Coronary artery (tissue), 2 donors: ENCODE measurements at places on chromosomes 16 and 17.

DNA sequence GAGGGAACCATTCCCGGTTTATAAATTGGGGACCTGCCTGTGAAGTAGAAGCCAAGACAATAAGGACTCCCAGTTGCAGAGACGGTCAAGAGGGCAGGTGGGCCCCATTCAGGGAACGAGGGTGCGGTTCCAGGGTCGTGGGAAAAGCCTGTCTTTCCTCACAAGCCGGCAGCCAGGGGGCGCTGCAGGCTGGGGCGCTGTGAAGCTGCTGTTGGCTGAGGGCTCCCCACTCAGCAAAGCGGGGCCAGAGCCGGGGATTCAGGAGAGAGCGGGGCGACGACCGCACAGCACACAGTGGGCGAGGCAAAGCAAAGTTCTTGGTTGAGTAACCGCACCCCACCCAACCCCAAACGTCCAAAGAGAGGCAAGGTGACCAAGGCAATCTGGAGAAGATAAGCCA, 24.9 kb downstream of the CDRT15 start:
- no peak for DNase-seq

DNA sequence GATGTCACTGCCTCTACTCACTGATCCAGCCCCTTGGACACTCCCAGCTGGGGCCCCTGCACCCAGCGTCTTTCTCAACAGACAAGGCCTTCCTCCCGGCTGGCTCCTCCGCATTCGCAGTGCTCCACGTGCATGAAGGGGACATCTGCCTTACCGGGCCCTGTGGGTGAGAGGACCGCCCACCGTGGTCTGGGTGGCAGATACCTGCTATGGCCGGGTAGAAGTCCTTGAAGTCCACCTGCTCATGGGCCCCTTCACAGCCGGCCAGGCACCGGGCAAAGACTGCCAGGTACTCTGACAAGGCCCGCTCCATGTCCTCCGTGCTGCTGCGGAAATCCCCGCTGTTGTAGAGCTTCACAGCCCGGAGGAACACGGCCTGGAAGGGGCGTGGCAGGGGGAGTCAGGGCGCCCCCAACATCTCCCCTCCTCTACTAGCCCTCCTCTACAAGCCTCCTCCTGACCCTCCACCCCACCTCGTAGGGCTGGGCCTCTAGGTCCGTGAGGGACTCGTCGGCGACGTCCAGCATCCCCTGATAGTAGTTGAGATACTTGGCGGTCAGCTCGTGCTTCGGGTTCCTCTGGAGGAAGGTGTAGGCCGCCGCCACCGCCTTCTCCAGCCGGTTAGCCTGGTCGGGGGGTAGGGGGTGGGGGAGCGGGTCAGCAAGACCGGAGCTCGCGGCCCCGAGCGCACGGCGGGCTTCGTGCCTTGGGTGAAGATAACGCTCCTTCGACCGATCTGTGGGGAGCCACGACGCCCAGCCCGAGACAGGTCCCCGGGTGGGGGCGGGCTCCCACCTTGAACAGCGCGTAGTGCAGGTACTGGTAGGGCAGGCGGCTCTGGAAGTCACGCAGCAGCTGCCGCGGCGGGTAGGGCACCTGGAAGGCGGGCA, 845 bp downstream of the P3H4 start:
- no peak for DNase-seq

DNA sequence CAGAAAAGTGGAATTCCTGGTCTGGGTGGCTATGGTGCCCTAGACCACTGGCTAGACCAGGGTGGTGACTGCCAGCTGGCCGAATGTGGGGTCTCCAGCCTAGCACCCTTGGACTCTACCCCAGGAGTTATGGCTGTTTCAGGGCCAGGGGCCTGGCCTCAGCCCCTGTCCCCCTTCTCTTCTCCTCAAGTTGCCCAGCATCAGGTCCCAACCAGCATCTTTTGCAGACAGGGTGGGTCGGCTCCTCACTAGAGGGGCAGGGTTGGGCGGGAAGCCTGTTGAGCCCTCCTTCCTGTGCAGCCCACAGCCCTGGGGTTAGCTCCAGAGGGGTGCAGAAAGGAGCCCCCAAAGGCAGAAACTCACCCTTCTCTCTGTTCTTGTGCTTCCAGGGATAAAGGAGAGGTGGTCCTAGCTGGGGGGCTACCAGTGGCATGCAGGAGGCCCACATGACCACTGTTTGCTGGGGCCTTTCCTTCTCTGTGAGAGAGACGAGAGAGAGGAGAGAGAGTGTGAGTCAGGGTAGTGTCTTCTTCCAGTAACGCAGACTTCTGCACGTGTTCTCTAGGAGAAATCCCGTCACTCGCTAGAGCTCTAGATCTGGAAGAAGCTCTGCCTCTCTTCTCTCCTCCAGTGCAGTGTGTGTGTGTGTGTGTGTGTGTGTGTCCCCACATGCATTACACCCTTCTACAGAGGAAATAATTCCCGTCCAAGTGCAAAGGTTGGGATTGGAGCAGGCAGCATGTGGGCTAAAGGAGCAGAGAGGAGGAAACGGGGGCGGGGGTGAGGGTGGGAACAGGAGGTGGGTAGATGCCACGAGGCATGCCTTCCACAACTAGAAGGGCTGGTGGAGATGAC, 209.4 kb downstream of the SEC14L1 start:
- peak; percentile 57 for DNase-seq

GRCh38 chr17:20010099-20010863, 1.1 kb downstream of the SPECC1 start:
- DNase-seq = no peak

DNA sequence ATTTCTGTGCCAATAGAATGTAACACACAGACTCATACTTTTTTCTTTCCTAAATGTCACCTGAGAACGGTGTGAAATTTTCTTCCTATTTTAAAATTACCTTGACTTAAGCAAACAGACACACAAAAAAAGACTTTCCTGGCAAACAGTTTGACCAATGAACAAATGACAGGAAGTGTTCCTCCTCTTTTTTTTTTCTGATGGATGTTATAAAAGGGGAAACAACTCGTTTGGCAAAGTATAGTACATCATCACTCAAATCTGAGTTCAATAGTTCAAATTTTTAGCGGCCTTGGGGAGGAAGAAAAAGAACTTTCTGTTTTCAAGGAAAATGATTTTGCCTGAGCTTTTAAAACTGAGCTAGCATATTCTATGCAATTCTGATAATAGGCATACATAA, 19.8 kb downstream of the HS3ST3A1 start:
- DNase-seq = no peak

DNA sequence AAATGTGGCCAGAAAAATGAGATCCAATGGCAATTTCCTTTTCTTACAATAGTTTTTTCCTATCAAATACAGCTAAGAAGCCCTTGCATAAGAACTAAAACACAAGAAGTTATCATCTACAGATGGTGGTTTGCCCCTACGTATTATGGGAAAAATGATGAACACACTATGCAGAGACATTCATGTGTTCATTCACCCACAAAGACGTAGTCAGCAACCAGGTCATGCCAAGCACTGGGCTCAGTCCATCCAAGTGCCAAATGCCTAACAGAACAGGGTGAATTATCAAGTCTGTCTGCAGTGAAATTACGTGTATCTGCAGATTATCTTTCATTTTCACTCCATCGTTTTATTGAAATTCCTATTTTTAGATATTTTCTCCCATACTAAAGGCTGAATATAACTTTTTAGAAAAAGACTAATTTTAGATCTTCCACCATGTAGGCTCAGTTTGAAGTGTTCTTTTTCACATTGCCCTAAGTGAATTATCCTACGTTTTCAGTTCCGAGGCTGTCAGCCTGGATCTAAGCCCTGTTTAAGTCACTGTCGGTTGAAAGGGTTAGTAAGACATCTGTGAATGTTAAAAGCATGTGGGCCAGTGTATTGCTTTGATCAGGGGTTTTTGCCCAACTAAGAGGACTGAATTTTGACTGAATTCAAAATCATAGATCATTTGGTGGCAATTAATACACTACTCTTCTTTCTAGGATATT, 78.1 kb upstream of the DHX40 start:
- DNase-seq = no peak

GRCh38 chr16:49810831-49811230, 45.1 kb downstream of the ZNF423 start:
- DNase-seq = no peak

DNA sequence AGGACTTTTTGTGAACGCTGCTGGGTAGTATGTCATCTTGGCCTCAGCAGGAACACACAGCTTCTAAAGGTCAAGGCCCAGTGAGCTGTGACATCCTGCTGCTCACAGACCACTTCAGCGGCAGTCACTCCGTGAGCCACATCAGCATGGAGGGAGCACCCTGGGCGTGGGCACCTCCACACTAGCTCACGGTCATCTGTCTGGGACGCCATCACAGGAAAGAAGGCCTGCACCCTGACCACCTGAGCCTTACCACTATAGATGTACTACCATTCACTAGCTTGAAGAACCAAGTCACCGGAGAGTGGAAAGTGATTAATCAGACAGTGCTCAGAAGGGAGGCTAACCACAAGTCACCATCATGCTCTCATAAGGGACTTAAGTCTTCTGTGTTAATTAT, 3.3 kb downstream of the AXIN1 start:
- DNase-seq = no peak

GRCh38 chr16:89168381-89169189, 3.0 kb upstream of the CDH15 start:
- DNase-seq = no peak

DNA sequence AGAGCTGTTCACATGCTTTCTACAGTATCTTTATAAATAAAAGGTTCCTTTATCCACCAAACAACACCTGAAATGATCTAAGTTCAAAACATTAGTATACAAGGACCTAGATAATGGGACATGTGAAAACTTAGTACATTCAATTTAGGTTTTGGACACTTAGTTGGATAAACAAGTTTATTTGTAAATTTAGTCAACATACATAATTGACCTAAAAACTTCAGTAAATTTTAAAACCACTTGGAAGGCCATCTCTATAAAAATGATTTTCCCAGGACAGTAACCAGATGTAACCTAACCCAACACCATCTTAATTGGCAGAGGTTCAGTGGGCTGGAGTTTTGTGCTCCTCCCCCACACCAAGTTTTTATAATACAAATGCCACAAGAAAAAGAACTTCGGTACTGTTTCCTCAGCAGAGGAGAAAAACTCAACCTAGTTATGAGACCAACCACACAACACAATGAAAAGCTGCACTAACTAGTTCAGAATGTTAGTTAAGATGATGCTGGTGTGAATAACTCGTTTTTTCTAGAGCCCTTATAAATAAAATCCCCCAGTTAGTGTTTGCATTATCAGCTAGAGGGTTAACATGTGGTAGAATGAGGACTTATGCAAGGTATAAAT, 7.2 kb upstream of the UNK start:
- DNase-seq = no peak

DNA sequence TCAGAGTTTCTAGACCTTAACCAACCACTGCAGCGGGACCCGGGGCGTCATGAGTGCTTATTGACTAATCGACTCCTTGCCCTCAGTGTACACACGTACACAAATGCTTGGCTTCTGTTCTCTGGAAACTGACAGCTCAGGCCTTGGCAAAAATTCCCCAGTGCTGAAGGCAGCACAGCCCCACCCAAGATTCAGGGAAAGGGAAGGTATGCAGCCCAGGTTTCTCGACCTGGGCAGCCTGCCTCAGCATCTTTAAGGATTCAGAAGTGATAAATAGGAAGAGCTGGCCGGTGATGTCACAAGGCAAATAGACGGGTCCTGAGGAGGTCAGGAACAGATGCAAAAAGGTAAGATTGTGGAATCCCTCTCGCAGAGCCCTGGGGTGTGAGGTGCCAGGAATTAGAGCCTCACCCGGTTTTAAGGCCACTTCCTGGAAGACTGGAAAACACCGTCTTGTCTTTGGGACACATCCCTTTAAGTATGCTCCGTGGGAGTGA, 9.0 kb upstream of the CDH3 start:
- no peak for DNase-seq

DNA sequence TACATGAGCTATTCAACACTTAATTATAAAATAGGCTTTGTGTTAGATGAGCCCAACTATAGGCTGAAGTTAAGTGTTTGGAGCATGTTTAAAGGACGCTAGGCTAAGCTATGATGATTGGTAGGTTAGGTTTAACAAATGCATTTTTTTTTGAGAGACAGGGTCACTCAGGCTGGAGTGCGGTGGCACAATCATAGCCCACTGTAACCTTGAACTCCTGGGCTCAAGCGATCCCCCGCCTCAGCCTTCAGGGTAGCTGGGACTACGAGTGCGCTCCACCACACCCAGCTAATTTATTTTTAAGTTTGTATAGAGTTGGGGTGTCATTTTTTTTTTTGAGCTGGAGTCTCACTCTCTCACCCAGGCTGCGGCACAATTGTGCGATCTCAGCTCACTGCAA, 19.3 kb upstream of the GPRC5C start:
- no peak for DNase-seq

DNA sequence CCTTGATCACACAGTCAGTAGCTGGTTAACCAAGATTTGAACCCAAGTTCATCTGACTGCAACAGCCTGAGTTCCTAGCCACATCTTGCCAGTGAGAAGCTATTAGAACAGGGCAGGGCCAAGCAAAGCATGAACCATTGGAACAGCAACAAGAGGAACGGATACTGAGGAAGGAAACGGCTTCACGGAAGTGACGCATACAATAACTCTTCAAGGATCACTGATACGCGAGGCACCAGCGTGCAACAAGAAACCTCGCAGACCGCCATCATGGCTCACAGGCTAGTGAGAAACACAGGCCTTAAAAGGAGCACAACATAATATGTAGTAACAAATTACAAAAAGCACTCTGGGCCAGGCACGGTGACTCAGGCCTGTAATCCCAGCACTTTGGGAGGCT, 114.9 kb downstream of the CDYL2 start:
- no peak for DNase-seq
